ENCODE measurements at places on chromosomes 4 and X.

DNA sequence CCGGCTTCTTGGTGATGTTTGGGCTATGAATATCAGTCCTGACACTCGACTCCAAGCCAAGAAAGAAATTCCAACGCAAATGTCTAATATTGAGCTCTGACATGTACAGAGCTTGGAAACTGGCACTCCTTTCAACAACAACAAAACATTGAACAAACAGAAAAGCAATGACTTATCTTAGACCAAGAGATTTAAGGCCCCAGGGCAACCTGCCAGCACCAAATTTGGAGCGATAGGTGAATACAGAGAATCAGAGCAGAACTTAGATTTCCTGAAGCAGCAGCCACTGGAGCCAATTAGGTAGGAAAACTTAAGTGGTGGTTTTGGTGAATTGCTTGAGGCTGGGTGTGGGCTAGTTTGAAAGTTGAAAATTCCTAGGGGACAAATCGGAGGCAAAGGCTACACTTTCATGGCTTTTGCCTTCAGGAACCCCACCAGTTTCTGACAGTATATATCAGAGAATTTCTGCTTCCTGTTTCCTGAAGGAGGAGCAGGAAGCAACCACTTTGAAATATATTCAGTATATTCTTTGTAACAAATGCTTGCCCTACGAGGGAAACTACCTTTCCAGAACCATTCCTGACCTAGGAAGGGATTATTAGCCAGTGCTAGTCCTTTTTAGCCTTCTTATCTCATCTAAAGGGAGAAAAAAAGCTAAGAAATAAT lies 10.1 kb upstream of the FMR1 start:
- no peak for DNase-seq
- H3K36me3 ChIP-seq, result no peaks in the 10 kb centered on the region
- H3K27me3 ChIP-seq, result no peaks in the 10 kb centered on the region
- no peak overlapping the region for H3K27ac ChIP-seq
- no peak overlapping the region for H3K4me3 ChIP-seq
- H3K4me1 ChIP-seq, result no peaks in the 10 kb centered on the region

- H3K27ac ChIP-seq, result no peak overlapping the region
- no peak overlapping the region for H3K4me3 ChIP-seq
- DNase-seq, result peak; percentile 10
- H3K36me3 ChIP-seq, result no peaks in the 10 kb centered on the region
- H3K27me3 ChIP-seq, result no peaks in the 10 kb centered on the region
Measured at GRCh38 chrX:94676285-94676684, 1002.3 kb downstream of the FAM133A start.

- H3K27ac ChIP-seq, result no peak overlapping the region
- H3K36me3 ChIP-seq, result no peaks in the 10 kb centered on the region
Measured at GRCh38 chr4:79362626-79363025, 36.8 kb upstream of the NAA11 start.

DNA sequence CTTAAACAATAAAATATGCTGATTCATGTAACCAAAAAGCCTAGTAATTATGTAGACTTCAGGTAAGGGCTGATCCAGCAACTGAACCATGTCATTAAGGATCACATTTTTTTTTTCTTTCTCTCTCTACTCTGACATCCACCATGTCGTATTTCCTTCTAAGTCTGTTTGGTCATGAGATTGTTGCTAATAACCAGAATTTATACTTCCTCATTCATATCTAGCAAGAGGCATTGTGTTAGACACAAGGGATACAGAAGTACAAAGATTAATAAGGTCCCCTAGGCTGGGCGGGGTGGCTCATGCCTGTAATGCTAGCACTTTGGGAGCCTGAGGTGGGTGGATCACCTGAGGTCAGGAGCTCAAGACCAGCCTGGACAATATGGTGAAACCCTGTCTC lies 24.1 kb downstream of the PHEX start:
- DNase-seq, result no peak
- H3K36me3 ChIP-seq, result no peaks in the 10 kb centered on the region
- H3K27ac ChIP-seq, result no peak overlapping the region
- H3K4me3 ChIP-seq, result no peak overlapping the region
- no peaks in the 10 kb centered on the region for H3K4me1 ChIP-seq

- H3K4me3 ChIP-seq, result no peak overlapping the region
- H3K4me1 ChIP-seq, result no peaks in the 10 kb centered on the region
- no peak overlapping the region for H3K27ac ChIP-seq
- no peaks in the 10 kb centered on the region for H3K27me3 ChIP-seq
Measured at GRCh38 chrX:54950730-54951375, 30.2 kb downstream of the TRO start.
